ACHN (cell line): ENCODE measurements at places on chromosomes 13 and 19.
A peak's percentile ranks its signal among the peaks of the same experiment; 100 is the strongest.

GRCh38 chr19:12126707-12127106, 13.4 kb downstream of the ZNF20 start:
- no peak for DNase-seq

GRCh38 chr13:111534751-111535522, 214.5 kb downstream of the TEX29 start:
- no peak for DNase-seq

GRCh38 chr19:37855098-37855497, 51.3 kb downstream of the WDR87 start:
- no peak for DNase-seq

DNA sequence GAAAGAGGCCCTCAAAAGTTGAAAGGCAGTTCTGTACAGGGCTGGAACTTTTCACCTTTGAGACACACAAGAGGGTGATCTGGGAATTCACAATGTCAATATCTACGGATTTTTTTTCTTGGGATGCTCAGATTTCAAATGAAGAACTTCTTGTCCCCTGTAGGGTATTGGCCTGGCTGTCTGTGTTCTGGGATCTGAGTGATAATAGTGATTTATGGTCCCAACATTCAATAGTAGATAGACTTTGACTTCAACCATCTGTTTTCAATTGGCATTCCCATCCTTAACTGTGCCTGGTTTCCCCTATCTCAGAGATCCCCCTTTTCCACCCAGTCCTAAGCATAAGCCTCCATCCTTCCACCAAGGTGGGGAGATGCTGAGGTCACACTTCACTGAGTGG, 274.1 kb downstream of the COG6 start:
- DNase-seq: no peak

DNA sequence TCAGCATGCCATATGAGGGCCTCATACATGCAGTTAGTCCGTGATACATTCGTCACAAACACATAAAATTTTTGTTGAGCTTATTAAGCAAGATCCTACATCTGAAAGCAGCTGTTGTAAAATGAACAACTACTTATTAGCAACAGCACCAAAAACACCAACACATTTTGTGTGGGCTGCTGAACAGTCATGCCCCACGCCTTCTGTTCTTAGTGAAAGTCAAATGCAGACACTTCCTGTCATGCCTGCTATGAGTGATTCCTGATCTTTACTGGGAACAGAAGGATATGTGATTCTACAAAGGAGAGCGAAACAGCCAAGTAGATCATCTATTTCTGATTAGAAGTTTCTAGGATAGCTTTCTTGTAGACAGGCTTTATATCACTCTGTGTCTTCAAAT, 4.2 kb upstream of the B3GLCT start:
- no peak for DNase-seq

GRCh38 chr19:46009530-46010510, 13.0 kb downstream of the PGLYRP1 start:
- DNase-seq: peak; percentile 53

- DNase-seq: peak; percentile 79
These were observed 86.3 kb downstream of the LRCH1 start for GRCh38 chr13:46639033-46639981.

GRCh38 chr13:87981416-87981815, 310.2 kb downstream of the SLITRK5 start:
- DNase-seq: no peak

DNA sequence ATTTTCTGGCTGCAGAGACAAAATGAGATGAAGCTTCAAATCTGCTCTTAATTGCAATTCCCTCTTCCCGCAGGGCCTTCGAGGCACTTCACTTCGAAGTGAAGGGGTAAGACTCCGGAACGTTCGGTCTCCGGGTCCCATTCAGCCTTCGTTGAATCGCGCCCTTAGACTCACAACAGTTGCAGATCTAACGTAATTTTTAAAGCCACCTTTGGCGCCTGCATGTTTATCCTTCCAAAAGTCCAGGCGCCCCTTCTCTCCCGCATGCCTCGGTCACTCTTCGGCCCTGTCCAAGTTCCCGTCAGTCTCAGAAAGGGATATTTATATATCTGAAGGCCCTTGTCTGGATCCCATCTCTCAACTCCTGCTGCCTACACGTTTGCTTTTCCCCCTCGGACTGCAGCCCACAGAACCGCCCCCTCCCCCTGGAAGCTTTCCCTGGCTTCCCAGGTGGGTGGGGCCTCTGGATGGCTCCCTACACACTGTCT, 915 bp upstream of the KCTD12 start:
- no peak for DNase-seq

DNA sequence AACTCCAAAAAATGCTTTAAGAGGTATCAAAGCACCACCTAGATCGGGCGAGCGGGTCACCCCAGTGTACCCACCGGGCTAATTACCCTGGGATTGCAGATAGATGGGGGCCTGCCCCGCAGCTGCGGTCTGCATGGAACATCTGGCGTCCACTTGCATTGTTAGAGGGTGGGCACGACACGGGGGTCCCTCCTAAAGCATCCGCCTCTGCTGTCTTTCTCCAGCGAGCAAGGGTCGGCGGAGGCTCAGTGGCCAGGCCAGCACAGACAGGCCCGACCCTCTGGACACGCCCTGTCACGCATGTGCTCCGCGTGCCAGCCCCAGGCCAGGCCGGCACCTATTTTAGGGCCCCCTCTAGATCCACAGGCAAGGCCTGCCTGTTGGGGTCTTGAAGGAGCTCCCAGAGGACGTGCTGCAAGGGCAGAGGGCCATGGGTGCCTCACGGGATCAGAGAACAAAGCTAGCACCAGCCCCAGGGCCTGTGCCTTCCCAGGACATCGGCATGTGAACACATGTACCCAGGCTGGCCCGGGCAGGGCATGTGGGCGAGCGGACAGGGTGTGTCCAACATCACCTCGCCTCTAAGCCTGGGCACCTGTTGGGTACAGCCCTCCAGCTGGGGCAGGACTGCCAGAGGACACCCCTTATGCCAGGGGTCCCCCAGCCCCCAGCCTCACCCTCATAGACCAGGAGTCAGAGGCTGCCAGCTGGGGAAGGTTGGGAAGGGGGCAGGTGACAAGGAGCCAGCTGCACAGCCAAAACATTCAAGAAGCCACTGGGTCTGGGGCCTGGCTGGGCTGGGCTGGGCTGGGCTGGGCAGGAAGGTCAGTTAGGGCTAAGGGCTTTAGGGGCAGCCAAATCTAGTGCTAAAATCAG, 35.6 kb upstream of the NANOS3 start:
- no peak for DNase-seq

DNA sequence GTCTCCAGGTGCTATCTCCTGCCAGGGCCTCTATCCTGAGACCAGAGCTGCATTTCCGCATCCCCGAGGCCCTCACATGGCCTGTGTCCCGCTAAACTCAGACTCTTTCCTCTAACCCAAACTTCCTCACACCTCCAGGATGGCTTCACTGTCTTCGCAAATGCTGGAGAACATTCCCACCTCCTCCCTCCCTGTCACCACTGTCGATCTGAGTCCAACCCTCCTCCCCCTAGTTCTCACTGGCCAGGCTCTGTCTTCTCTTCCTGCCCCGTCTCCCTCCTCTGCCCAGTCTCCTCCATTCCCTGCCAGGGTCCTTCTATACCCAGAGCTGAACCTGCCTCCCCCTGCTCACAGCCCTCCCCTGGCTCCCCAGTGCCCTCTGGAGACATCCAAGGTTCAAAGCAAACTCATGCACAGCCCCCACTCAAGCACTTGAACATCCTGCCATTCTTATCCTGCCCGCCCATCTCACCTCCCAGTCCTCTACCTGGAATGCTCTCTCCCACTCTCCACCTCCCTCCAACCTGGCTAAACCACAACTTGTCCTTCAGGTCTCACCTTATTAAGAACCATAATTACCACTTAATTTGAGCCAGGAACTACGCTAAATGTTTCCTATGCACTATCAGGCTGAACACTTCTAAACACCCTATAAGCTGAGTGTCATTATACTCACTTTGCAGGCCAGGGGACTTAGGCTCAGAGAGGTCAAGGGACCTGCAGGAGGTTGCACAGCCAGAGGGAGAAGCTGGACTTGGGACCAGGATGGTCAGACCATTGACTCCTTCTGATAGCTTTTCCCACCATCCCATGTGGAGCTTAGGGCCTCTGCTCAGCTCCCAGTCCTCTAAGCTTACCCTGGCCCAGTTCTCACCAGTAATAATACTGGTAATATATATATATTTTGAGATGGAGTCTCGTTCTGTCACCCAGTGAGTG, 961 bp upstream of the VSIG10L start:
- DNase-seq: no peak
